Tibial artery (tissue), 4 donors: ENCODE measurements at places on chromosomes 6 and 20.

DNA sequence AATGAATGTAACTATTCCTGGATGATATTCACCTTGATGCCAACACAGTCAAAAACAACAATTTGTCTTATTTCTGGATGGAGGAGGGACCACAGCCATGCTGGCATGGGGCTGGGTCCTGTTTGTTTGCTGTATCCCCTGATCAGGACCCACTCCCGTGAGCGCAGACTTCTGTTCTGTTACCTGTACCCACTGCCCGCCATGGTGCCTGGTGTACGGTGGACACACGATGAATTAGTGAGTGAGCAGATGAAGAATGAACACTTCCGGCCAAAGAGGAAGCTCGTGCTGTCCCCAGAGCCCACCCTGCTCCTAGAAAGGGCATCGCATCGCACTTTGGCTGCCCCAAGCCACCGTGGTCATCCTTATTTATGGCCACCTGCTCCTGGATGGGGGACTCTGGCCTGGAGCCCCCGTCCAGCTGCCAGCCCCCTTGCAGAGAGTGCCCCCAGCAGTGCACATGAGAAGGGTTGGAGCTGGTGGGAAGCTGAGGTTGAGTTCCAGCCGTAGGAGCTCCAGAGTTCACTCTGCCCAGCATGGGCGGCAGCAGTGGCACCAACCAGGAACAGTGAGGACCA, 100.9 kb downstream of the BMP7 start:
- no peak for DNase-seq

DNA sequence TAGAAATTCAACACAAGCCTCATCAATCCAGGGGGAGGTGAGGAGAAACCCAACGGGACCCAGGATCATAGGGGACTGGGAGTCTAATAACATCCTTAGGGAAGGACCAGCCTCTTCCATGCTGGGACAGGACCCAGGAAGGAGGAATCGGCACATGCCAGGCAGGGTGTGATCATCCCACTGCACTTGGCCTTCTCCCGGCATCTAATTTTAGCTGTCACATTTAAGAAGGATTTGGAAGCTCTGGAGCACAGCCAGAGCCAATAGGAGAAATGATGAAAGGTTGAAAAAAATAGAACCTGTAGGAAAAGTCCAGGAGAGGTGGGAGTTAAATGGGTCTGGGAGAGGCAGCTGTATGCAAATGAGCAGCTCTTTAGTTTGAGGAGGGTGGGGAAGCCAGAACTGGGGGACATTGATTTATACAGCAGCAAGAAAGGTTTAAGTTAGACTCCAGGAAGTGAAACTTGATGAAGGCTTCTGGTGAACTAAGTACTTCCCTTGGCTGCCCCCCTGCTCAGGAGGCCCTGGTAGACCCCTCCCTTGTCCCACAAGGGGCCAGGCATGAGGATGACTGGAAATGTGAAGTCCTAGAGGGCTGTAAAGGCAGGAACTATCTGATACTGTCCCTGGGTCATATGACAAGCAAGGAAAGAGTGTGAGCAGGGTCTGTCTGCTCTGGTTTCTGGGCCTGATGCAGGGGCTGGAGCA, 260.3 kb downstream of the LRFN2 start:
- DNase-seq = no peak

- peak; percentile 21 for DNase-seq
Observed at GRCh38 chr20:53622247-53623133, 28.9 kb upstream of the ZNF217 start.

DNA sequence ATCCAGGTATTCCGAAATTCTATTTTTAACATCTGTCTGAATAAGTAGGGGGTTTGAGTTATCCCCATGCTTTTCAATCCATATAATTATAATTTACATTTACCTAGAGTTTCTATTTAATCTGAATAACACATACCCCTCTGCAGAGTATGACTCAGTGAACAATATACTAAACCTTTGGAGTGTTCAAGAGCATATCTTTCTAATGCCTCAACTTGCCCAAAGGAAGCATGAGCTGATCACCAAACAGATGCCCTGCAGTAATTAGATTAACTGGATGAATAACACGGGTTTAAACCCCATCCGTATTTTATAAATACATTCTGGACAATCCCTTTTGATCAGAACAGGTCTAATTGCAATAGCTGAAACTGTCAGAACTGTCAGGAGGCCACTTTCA, 897.1 kb downstream of the TFAP2A start:
- DNase-seq = no peak

GRCh38 chr6:72595812-72596211, 26.1 kb upstream of the KCNQ5 start:
- no peak for DNase-seq

DNA sequence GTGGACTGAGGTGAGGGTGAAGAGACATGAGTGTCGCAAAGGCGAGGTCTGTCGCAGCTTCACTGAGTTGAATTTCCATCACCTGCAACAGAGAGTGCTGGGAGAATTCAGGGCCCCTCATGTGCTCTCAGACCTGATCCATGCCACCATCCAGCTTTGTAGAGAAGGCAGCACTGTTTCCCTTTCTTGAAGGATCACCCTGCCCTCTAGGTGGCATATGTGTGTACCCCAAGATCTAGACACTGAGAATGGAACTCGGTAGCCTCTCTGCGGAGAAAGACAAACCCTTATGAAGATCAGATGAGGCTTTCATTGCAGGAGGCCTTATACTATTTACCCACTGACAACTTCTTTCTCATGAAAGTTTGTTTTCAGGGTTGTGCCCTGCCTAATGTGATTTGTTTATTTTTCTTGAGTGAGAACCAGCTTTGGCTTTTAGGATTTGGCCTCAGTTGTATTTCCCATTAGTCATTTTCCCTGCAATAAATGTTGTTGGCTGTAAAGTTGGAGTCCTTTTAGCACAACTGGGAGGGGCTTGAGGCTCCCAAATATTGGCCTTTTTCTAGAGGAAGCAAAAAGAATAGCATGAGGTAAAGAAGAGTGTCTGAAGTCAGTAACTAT, 811.3 kb downstream of the DHX35 start:
- no peak for DNase-seq

- peak; percentile 47 for DNase-seq
Observed at GRCh38 chr6:1619673-1620503, 10.2 kb downstream of the FOXC1 start.

DNA sequence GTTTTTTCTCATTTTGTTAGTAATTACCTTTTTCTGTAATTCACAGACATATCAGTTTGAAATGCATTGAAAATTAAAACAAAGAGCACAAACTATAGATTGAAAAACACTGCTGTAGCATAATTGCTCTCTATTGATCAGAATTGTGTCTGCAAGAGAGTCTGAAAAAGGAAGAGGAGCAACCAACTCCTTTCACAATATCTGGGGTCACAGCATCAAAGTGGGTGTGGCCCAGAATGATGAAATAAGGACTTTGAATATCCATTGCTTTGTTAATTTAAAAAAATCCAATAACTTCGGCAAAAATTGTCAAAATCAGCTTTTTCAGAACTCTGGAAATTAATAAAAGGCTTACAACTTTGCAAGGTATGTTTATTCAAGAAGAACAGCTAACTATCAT, 99.2 kb downstream of the MYLK4 start:
- DNase-seq = no peak

DNA sequence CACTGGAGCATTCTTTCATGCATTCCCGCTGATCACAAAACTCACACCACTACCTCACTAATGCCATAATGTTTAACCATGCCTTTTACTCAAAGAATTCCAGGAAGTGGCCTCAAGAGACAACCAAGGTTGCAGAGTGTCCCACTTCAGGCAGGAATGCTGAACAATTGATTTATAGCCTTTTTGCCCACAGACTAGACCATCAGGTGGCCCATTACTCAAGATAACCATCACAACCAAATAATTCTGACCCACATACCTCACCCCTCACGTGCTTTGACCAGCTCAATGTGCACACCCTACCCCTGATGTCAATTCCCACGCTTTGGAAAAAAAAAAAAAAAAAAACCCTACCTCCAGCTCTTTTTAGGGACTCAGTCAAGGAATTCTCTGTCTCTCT, 220.6 kb upstream of the UFL1 start:
- no peak for DNase-seq

GRCh38 chr6:128131566-128131965, 230.7 kb upstream of the THEMIS start:
- no peak for DNase-seq

- no peak for DNase-seq
Observed at GRCh38 chr20:63568170-63568981, 5.7 kb downstream of the HELZ2 start.
